ENCODE measurements at places on chromosomes 16 and 17.

GRCh38 chr17:78572239-78573205 lies 4.7 kb downstream of the DNAH17 start:
- DNase-seq, result no peak

- DNase-seq, result no peak
These were observed 16.8 kb upstream of the COG7 start for GRCh38 chr16:23469814-23470213.

GRCh38 chr16:24769806-24770205 lies 40.4 kb downstream of the TNRC6A start:
- DNase-seq, result peak; percentile 15

DNA sequence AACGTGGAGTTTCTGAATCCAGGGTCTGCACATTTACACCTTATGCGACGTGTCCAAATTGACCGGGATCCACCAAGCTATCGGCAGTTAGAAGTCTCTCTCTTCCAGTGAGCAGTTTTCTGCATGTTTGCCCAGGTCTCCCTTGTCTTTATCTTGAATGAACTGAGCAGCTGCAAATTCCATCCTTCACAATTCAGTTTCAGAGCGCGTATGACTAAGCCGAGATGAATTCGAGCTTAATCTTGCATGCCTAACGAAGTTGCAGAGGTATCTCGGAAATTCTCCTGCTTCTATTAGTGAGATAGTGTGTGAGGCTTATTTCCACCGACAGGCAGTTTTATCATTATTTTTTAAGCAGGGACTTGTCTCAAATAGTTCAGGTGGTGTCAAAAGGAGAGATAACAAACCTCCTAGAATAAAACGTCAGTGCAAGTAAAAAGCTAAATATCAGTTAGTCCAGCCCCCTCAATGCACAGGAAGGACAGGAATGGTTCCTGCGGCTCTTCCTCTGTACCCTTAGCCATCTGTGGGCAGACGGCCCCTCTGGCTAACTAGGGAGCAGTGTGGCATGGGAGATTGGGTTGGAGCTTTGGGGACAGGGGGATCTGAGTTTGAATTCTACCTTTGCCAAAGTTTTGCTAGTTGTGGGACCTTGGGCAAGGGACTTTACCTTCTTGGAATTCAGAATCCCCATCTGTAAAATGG lies 93.0 kb upstream of the GPR139 start:
- DNase-seq, result no peak

DNA sequence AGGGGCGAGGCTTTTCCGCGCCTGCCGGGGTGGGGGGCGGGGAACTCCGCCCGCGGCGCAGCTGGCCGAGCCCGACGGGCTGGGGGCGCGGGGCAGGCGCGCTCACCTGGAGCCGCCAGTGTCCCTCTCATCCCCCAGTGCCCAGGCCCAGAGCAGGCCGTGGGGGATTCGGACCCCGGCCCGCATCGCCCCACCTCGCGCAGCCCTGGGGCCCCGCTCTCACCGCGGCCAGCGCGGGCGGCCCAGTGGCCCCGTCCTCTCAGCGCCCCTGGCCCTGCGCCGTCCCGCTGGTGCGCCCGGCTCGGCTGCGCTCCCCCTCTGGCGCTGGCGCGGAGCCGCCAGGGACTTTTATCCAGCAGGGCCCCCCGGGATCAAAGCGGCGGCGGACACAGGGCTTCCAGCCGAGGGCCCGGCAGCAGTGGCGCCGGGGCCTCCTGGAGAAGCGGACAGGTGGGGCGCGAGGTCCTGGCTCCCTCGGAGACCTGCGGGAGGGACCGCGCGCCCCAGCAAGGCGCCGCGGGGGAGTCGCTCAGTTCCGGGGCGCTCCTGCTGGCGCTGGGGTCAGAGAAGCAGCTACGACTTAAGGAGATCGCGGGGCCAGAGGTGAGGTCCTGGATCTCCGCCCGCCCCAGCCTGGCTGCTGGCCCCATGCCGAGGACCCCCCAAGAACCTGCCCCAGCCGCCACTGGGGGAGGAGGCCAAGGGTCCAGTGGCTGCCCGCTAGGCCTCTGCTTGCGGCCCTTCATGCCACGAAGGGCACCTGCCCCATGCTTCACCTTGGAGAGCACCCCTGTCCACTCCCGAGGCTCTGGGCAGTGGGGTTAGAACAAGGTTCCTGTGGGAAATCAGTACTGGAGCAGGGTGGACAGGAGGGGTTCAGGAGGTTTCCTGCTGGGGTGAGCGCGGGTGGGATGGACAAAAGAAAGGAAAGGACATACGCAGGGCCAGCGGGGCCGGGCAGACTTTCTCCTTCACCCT lies 823 bp upstream of the NOTUM start:
- DNase-seq, result no peak

DNA sequence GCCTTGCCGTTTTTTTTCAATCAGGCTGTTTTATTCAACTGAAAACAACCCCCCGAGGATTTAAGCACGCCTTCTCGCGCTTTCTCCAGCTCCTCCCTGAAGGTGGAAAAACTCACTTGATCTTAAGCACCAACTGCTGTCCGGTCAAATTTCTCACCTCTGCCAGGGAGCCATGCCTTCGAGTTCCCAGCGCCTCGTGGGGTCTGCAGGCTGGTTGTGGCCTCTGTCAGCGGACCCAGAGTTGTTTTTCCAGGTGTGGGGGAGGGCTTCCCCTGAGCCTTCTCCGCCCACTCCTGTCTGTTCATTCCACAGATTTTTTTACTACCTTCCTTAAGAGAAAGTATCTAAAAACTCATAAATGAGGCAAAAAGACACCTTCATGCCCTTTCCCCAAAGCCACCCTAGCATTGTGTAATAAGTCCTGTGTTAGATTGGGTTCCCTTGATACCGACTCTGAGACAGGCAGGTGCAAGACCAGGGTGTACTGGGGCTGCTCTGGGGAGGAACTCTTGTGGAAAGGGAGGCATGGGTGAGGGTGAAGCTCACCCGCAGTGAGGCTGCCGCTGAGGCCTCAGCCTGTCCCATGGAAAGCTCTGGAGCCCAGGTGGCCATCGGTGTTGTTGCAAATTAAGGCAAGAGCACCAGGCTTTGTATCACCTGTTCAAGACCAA lies 101.6 kb downstream of the AXIN2 start:
- no peak for DNase-seq

GRCh38 chr17:81493198-81494038 lies 19.2 kb downstream of the ACTG1 start:
- DNase-seq, result no peak

DNA sequence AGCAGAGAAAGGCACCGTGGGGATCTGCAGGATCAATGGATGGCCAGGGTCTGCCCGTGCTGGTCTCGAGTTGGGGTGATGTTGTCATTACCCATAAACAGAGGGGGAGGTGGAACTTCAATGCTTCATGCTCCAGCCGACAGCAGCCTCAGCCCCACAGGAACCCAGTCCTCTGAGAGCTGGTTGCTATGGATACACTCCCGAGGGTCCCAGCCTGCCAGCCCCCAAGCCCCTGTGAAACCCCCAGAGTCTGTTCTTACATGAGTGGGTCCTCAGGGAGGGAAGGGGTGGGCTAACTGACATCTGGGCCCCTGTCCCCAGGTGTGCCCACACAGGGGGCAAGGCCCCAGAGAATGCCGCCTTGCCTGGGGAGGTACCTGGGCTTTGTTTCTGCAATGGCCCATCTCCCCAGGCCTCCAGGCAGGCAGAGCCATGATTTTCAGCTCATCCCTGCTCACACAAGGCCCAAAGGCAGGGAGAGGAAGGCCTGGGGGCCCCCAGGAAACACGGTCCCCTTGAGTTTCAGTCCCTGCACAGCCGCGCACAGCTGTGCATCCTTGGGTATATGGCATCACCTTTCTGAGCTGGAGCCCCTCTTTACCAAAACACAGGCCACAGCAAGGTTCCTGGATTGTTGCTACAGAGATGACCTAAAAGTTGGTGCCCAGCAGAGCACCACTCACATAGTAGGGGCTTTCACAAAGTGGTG lies 223.7 kb downstream of the ZNF423 start:
- no peak for DNase-seq

- no peak for DNase-seq
These were observed 10.8 kb upstream of the ASB16 start for GRCh38 chr17:44159519-44160210.

GRCh38 chr17:6348891-6349290 lies 86.0 kb downstream of the AIPL1 start:
- no peak for DNase-seq

DNA sequence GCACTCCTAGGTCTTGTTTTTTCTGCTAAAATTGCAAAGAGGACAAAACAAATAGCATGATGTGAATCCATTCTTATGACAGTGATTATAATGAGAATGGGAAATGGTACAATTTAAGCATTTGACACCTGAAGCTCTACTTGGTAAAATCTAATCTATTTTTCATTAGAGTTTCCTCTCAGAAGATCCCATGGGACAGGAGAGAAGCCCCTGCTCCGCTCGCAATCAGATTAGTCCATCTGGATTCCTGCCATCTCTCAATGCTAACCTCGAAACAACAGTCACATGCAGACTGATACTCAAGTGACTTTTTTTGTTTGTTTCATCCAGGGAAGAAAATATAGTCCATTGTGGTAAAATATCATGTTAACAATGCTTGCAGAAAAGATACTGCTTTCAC lies 107.4 kb upstream of the TOM1L1 start:
- no peak for DNase-seq

GRCh38 chr17:3497101-3497500 lies 21.3 kb downstream of the ASPA start:
- no peak for DNase-seq

DNA sequence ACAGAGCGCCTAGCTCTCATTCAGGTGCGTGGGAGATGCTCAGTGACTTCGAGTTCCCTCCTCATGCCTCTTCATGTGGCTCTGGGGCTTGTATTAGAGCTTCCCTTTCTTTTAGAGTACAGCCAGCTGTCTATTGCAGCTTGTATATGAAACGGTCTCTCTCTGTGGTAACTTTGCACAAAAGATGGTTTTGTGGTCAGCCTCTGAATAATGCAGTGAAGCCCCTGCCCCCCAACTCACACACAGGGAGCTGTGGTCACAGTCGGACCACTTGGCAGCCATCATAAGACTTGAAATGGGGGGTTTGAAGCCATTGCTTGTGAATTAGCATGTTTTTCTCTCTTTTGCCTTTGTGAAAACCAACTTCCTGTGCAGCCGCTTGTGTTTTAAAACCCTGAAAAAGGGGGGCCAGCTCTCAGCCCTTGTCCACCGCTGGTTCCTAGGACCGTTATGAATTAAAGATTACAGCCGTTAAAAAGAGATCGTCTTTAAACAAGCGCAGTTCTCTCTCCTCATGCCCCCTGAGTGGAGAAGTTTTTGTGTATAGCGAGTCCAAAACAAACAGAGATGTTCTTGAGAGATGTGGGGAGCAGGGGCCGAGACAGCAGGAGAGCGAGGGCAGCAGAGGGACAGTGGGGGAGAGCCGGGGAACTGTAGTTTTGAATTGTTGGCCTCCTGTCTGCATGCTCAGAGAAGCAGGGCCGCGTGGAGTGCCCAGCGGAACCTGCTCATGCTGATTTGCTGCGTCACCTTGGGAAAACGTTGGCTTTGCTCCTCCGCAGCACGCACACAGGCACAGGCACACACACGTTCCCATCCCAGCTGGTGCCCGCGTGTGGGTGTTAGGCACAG lies 199.0 kb downstream of the MSI2 start:
- no peak for DNase-seq

DNA sequence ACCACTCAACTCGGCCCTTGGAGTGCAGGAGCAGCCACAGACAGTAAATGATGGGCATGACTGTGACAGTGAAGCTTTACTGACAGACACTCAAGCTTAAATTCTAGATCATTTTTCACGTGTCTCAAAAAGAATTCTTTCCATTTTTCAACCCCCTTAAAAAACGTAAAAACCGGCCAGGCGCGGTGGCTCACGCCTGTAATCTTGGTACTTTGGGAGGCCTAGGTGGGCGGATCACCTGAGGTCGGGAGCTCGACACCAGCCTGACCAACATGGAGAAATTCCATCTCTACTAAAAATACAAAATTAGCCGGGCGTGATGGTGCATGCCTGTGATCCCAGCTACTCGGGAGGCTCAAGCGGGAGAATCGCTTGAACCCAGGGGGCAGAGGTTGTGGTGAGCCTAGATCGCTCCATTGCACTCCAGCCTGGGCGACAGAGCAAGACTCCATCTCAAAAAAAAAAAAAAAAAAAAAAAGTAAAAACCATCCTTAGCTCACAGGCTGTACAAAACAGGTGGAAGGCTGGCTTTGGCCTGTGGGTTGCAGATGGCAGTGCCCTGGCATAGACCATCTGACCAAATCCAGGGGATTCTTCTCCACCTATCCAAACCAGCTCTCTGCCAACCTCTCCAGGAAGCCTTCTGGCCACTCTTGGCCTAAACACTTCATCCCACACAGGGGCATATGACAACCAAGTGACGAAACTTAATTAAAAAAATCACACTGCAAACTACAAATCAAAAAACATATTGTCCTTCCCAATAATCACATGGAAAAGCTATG lies 18.3 kb downstream of the TBC1D16 start:
- no peak for DNase-seq

GRCh38 chr17:80833952-80834892 lies 157.4 kb upstream of the CHMP6 start:
- DNase-seq, result no peak

DNA sequence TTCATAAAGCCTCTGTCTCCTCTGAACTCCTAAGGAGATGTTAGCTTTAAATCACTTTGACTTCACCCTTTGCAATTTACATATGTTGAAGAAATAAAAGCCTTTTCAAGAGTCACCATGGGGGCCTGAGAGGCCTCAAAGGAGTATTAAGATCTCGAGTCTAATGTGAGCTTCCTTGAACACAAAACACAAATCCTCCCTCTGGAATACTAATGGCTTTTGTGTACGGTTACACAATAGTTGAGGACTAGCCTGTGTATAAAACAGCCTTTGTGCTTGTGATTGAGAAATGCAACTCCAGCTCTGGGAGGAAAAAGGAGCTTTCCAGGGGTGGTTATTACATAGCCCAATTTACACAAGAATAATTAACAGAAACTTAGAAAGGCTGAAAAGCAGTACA lies 1140.2 kb downstream of the CDH11 start:
- no peak for DNase-seq

DNA sequence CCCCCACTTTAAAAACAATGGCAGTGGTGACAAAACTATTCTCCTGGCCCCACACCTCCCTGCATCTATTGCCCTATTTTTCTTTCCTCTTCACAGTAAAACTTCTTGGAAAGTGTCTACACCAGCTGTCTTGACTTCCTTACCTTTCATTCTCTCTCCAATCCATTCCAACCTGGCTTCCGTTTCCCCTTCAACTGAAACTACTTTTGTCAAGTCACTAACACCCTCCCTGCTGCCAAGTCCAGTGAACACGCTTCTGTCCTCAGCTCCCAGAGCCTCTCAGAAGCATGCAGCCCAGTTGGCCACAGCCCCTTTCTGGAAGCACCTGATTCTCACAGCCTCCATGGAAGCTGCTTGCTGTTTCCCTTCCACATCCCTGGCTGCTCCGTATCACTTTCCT lies 4.0 kb upstream of the SCN4A start:
- no peak for DNase-seq

DNA sequence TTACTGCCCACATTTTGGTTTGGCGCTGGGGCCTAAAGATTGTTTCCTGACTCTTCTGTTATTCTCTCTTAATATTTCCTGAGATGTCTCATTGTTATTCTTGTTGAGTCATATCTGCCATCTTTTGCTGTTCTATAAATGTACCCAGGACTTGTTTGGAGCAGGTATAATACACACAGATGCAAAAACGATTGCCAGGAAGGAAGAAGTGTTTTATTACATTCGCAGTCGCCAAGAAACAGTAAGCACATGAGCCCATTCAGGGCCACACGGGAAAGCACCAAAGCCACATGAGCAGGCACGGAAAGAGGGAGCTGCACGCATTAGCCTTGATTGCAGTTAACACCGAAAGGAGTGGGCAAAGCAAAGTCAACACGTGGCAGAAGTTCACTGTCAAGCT lies 70.2 kb downstream of the ARHGAP44 start:
- no peak for DNase-seq

Data from AG04450 (cell line).